T-helper 1 cell (primary cell): ENCODE measurements at places on chromosomes 11 and 22.

DNA sequence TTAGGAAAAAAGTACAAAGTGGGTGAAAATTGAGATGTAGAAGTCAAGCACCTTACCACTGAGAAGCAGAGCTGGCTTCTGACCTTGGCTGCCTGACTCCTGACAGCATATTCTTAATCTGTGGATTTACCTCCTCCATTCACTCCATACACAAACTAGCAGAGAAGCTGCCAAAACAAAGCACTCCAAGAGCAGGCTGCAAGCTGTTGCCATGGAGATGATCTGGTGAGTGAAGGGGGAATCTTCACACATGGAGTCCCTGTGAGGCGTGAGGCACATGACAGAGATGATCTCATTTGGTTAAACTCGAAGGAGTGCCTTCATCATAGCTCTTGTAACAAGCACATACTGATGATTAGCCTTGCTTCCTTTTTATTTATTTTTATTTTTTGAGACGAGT, 16.1 kb downstream of the COMMD9 start:
- DNase-seq, result no peak

GRCh38 chr11:82845356-82846353, 54.6 kb downstream of the PRCP start:
- no peak for DNase-seq

DNA sequence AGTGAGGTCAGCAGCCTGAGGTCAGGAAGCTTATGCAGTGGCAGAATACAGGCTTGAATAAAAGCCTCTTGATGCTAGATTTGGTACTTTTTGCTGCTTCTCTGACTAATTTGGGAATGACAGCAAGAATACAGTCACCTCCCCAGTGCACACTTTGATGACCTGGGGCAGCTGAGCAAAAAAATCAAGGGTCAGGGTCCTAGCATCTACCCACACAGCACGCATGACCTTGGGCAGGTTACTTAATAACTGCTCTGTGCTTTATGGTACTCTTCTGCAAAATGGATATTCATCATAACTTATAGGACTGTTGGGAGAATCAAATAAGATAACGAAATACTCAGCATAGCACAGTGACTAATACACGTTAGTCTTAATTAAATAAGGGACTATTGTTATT, 344.1 kb upstream of the SYN3 start:
- DNase-seq, result no peak

GRCh38 chr11:114346709-114347141, 50.5 kb downstream of the NNMT start:
- no peak for DNase-seq

DNA sequence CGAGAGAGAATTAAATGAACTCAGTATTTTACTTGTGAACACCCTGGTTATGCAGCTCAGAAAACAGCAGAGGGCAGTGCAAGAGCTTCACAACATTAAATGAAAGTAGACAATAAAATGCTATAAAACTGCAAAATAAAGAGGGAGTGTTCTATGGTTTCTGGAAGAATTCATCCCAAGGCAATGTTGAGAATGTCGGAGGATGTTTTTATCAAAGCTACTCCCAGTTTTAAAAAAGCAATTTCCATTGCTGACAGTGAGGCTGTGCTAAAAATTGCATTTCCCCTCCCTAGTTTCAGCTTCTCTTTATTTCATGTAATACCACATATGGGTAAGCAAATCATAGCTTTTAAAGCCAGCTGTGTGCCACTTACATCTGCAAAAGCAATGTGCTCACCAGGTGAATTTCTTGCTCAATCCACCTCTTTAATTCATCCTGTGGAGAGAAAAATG, 296.8 kb downstream of the RAB38 start:
- no peak for DNase-seq

- no peak for DNase-seq
Observed at GRCh38 chr11:19577976-19578619, 134.5 kb upstream of the NAV2 start.

GRCh38 chr22:43555561-43556515, 144.0 kb downstream of the MPPED1 start:
- no peak for DNase-seq

DNA sequence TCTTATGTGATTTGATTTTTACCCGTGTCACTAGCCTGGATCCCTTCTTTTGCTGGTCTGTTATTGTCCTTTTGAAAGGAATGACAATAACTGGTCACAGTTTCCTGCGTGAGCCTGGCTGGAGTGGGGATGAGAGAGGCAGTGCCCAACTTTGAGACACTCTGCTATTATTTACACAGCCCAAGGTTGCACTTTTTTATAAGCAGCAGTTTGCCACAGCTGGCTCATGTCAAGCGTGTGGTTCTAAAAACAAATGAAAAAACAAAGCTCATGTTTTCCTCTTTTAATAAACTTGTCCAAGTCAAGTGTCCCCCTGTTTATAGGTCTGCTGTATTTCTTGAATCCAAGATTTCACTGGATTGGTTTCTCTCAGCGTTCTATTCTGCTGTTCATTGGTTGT, 201.3 kb downstream of the GRIK4 start:
- no peak for DNase-seq

- DNase-seq, result no peak
Observed at GRCh38 chr22:24290459-24290858, 19.8 kb downstream of the SPECC1L start.

- DNase-seq, result no peak
Observed at GRCh38 chr22:22883090-22883727, 4.4 kb upstream of the IGLL5 start.

GRCh38 chr11:29328961-29329441, 687.8 kb downstream of the KCNA4 start:
- no peak for DNase-seq

- DNase-seq, result no peak
Observed at GRCh38 chr11:95706974-95707387, 82.6 kb downstream of the FAM76B start.

- no peak for DNase-seq
Observed at GRCh38 chr11:18449251-18449650, 6.4 kb upstream of the LDHAL6A start.

- no peak for DNase-seq
Observed at GRCh38 chr11:117197516-117198456, 1.4 kb upstream of the TAGLN start.

DNA sequence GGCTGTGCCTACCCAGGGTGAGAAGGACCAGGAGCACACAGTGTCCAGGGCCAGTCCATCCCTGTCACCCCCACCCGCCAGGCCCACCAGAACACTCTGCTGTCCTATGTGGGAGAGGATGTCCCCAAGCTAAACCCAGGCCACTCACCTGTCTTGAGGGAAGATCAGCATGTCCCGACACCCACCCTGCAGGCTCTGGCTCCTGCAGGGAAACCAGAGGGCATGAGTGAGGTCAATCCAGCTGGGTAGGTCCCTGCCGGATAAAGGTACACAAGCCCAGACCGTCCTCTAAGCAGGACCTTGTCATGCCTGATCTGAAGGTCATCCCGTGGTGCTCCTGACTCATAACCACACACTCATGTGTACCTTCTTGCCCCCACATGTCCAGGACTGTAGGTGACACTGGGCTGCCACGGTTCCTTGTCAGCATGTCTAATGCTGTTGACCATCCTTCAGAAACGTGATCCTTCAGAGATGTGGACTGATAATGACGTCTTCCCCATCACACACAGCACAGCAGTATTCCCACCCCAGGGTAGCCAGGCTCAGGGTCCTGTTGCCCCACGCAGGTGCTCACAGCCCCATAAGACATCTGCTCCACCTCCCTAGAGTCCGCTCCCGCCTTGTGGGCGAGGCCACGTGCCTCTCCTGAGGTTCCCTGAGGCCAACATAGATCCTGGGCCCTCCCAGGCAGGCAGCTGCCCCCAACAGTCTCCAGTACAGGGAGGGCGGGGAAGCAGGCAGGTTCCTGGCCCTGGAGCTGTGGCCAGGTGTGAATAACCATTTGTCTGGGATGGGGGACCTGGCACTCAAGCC, 6.1 kb downstream of the ARVCF start:
- DNase-seq, result no peak

GRCh38 chr22:49141761-49142160, 685.9 kb downstream of the BRD1 start:
- DNase-seq, result no peak

DNA sequence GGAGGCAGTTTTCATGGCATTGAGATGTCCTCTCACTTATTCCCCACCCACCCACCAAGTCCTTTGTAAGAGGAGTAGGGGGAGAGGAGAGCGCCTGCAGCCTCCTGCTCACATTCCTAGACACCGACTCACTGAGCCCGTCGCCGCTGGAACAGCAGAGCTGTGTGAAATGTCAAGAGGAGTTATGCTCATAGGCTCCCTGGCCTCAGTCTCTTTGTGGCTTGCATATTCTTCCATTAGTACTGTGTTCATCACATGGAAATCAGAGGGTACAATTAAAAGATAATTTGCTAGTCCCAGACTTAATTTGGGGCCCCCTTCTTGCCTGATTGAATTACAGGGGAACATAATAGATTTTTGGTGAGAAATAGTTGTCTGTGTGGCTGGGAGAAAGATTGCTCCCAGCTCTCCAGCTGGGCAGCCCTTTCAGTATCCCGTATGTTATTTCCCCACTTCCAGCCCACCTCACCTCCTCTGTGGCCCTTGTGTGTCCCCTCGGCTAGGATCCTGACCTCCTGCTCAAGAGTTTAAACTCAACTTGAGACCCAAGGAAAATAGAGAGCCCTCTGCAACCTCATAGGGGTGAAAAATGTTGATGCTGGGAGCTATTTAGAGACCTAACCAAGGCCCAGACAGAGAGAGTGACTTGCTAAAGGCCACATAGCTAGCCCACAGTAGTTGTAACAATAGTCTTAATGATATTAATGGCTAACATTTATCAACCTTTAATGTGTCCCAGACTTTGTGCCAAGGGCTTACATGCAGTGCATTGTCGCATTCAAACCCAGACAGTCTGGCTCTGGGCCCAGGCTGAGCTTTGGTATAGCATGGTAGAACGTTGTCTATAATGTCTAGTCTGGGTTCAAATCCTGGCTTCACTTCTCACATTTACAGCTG, 32.2 kb downstream of the LIMK2 start:
- no peak for DNase-seq

- DNase-seq, result peak; percentile 73
Observed at GRCh38 chr22:50190182-50190940, 4.6 kb downstream of the TRABD start.

- DNase-seq, result no peak
Observed at GRCh38 chr11:87908086-87908485, 267.2 kb downstream of the RAB38 start.

DNA sequence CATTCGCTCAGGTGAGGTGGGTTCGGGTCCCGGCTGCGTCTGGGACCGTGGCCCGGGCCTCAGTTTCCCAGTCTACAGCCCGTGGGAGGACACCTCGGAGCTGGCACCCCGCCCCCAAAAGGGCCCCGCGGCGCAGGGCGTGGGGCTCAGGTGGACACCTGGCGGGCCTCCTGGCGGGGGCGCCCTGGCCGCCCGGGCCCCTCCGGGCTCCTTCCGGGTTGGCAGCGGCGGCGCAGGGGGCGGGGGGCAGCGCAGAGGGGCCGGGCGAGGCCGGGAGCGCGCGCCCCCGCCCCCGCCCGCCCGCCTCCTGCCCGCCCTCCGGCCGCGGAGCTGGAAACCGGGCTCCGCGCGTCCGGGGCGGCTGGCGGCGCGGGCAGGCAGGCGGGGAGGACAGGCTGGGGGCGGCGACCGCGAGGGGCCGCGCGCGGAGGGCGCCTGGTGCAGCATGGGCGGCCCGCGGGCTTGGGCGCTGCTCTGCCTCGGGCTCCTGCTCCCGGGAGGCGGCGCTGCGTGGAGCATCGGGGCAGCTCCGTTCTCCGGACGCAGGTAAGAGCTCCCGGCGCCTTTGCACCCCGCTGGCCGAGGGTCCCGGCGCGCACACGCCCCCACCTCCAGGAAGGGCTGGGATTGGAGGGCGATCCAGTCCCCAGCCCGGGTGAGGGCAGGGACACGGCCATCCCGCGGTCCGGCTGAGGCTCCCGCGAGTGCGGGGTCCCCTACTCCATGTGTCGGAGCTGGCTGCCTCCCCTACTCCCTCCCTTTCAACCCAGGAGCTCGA, at the start of gene EMID1:
TSS of gene EMID1 (plus strand) at position 303 of the 778 bp plus-strand sequence. CDS start at position 446, 143 bp downstream.
- no peak for DNase-seq

DNA sequence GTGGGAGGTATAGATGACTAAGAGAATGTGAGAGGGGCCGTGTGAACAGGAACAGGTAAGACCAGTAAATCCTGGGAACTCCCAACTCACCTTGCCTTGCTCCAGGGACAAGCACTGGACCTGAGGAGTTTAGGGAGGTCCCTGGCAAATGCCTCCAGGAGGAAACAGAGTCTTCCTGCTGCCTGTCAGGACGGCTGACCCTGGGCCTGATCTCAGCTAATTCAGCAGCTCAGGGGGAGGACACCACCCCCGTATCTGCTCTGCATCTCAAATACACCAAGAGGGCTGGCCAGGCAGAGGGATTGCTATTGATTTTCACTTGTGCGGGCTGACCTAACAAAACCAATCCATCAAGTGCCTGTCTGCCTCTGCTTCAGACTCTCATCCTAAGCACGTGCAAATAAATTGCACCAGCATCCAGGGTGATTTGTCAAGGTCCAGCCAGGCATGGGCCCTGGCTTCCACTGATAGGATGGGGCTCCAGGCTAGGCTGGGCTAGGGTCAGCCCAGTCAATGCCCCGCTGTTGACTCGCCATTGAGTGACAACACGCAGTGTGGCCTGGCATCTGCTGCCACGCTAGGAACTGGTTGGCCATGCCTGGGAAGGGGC, 20.3 kb downstream of the UQCR10 start:
- no peak for DNase-seq

DNA sequence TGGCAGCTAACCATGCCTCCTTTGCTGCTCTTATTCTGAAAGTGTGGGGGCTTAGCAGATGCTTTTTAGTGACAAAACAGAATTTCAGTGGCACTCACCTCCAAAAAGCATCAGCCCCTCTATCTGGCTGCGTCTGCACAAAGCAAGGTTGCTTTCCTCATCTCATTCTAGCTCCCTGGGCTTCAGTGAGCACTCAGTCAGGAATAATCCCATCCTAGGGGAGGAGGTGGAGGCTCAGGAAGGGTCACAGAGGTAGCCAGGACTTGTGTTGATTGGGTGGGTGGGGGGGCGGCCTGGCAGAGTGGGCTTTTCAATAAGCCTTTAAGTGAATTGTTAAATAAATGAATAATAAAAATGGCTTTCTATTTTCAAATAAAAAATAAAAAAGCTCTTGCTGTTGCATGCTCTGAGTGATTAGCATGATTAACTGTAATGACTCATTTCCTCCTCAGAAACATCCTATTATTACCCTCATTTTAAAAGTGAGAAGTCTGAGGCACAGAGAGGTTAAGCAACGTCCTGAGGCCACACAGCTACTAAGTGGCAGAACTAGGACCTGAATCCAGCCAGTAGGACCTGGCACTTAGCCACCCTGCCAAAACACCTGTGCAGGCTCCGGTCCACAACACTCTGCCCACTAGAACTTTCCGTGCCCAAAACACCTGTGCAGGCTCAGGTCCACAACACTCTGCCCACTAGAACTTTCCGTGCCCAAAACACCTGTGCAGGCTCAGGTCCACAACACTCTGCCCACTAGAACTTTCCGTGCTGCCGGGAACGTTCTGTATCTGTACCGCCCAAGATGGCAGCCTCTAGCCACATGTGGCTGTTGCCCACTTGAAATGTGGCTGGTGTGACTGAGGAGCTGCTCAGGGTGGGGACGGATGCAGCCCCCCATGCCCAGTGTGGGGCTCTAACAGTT, 5.5 kb downstream of the B3GAT1 start:
- no peak for DNase-seq
